D721Med (cell line): ENCODE measurements at places on chromosomes 4 and X.

DNA sequence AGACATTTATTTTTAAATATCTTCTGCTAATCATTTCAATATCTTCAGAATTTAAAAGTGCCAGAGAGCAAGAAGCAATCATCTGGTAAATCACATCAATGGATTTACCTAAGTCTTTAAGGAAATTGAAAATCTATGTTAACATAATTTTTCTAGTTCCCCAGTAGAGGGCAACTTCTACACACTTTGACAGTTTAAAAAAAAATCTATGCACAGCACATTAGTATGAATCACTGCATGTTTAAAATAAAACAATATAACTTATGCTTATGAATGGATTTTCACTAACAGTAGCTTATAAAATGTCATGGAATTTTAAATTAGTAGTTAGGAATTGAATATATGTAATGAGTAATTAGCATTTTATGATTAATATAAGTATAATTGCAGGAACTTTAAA lies 126.5 kb downstream of the REELD1 start:
- no peak for DNase-seq

DNA sequence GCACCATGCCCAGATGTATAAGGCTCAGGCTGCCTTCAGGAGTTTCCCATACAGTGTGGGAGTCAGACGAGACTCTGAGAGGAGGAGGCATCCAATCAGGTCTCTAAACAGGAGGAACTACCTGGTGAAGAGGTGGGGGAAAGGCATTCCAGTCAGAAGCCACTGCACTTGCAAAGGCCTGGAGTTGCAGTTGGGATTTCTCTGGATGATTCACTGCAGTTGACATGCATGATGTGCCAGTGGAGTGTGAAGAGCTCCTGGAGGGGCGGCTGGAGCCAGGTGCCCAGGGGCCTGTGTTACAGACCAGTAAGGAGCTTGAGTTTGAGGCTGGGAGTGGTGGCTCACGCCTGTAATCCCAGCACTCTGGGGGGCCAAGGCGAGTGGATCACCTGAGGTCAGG lies 339.1 kb downstream of the ARHGAP10 start:
- no peak for DNase-seq

DNA sequence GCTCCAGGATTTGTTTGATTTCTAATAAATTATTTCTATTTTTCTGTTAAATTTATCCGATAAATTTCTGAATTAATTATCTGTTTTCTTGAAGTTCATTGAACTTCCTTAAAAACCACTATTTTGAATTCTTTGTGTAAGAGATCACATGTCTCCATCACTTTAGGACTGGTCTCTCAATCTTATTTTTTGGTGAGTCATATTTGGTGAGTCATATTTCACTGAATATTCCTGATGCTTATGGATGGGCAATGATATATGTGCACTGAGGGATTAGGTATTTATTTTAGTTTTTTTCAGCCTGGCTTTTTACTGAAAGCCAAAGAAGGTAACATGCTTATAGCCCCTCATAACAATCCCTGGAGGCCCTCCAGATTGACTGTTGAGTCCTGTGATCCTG lies 48.5 kb upstream of the IL15 start:
- no peak for DNase-seq

GRCh38 chrX:9352243-9352642 lies 112.6 kb upstream of the TBL1X start:
- no peak for DNase-seq

GRCh38 chrX:47651043-47651905 lies 911 bp upstream of the ELK1 start:
- DNase-seq: no peak

GRCh38 chr4:113053883-113054282 lies 4.4 kb downstream of the ANK2 start:
- no peak for DNase-seq

- no peak for DNase-seq
These were observed 32.5 kb downstream of the IDS start for GRCh38 chrX:149472625-149473024.

DNA sequence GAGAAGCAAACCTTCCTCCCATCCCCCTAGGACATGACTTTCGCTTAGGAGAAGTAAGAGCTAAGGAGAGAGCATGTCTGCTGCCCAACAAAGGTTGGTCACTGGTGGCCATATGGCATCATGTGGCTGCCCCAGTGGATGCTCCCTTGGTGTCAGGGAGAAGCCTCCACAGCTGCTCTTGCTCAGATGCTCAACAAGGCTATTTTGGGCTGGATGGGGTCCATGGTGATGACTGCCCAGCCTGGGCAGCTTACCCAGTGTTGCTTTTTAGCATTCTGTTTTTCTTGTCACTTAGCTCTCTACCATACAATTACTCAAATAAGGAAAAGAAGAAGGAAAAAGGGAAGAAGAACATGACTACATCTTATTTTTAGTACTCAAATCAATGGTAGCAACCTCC lies 48.9 kb upstream of the PPARGC1A start:
- no peak for DNase-seq
